ENCODE measurements at places on chromosomes 6 and 20.
A peak's percentile ranks its signal among the peaks of the same experiment; 100 is the strongest.

DNA sequence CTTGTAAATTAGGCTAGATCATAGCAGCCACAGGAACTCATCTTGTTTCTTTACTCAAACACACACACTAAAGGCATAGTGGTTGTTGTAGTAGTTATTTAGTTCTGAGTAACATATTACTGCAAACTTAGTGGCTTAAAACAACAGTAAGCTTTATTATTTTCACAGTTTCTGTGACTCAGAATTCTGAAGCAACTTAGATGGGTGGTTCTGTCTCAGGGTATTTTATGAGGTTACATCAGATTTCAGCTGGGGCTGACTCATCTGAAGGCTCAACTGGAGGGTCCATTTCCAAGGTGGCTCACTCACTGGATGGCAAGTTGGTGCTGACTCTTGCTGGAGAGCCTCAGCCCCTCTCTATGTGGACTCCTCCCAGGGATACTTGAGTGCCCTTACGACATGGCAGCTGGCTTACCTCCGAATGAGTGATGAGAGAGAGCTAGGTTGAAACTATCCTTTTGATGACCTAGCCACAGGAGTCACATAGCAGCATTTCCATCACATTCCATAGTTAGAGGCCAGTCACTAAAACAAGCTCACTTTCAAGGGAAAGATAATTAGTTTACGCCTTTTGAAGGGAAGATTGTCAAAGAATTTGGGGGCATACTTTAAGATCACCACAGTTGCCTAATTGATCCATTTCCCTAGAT, 136.5 kb upstream of the PRND start:
- peak; percentile 61 for DNase-seq

DNA sequence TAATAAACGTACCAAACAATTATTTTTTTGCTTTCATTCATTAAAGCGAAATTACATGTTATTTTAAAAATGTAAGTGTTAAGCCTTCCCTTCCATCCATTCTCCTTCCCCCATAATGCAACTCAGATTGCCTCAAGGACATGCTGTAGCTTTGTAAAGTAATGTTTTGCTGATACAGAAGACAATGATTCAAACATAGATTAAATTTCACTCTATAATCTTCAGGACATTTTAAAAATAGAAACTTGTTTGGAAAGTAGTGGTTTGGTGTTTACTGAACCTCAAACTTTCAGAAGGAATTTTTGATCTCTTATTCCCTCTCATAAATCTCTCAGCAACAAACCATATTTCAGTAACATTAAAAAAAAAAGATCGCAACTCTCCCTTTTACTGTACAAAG, 350.9 kb upstream of the HSF2 start:
- no peak for DNase-seq

GRCh38 chr6:10587656-10588406, 66.7 kb downstream of the GCNT2 start:
- no peak for DNase-seq

DNA sequence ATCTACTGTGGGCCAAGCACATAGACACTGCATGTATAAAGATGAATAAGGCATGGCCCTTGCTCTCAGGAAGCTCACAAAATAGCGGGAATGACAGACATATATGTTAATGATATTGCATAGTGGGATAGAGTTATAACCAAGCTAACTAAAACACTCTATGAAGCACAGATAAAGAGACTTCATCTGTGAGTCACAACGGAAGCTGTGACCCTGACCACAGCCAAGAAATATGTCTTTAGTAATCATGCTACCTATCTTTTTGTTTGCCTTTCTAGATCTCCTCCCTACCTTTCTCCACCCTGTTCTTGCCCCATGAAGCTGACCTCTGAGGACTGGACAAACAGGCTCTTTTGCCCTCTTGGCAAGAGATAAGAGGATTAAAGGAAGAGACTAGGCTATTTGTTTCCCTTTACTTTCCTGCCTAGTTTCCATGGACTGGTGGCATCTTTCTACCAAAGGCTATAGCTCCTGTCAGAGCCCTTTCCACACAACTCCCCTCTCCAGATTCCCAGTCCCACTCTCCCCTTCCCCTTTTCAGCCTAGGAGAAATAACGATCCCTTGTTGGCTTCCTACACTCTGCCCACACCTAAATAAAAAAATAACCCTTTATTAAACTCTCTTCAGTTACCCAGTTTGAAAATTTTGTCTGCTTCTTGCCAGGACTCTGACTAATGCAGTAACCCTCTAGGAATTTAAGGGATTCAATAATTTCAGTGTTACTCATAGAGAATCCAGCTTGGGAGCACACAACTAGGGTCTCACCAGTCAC, 504.9 kb upstream of the MARCKS start:
- peak; percentile 54 for DNase-seq

DNA sequence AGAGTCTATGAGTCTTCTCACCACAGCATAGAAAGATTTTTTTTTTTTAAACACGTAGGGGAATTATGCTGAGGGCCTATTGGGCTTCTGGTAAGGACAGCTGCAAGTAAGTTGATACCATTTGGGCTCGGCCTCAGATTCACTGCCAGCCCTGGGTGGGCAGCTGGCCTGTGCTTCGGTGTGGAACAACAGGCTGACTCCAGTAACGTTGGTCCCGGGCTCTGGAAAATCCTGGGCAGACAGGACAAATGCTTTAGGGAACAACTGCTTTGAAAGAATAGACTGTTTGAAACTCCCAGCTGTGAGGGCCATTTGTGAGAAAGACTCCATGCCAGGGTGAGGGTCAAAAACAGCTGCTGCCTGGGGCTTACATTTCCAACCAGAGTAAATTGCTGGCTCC, 366.5 kb downstream of the QKI start:
- DNase-seq, result no peak

DNA sequence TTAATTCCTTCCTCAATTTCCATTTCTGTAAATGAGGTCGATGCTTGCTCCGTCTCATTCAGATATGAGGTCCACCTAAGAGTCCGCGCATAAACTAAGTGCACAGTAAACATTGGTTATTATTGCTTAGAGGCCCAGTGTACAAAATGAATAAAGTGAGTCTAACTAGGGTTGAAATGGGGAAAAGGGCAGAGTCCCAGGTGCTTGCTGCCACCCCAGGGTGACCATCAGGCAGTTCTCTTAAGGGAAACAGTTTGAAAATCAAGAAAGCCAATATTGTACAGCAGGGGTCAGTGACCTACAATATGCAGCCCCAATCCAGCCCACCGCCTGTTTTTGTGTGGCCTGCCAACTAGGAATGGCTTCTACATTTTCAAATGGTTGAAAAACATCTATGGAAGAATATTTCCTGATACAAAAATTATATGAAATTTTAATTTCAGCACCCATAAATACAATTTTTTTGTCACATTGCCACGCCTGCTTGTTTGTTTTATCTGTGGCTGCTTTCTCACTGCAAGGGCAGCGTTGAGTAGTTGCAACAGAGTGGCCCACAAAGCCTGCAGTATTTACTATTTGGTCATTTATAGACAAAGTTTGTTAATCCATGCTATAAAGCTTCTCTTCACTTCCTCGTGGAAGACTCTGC, 43.3 kb downstream of the SLC13A3 start:
- no peak for DNase-seq

DNA sequence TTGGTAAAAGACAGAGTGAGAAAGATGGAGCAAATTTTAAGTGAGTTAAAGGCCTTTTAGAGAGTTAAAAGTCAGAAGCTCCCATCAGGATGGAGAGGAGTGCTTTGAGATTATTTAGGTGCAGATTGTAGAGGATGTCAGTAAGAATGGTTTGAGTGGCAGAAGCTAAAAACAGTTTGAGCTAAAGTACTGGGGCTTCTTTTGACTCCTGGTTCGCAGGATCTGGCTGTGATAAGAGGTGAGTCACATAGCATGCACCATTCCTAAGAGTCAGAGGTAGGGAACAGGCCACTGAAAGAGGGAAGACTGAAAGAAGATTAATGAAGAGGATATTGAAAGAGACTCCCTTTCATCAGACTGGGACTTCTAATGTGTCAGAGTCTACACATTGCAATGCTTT, 1047.9 kb upstream of the MAP3K7 start:
- DNase-seq, result no peak

DNA sequence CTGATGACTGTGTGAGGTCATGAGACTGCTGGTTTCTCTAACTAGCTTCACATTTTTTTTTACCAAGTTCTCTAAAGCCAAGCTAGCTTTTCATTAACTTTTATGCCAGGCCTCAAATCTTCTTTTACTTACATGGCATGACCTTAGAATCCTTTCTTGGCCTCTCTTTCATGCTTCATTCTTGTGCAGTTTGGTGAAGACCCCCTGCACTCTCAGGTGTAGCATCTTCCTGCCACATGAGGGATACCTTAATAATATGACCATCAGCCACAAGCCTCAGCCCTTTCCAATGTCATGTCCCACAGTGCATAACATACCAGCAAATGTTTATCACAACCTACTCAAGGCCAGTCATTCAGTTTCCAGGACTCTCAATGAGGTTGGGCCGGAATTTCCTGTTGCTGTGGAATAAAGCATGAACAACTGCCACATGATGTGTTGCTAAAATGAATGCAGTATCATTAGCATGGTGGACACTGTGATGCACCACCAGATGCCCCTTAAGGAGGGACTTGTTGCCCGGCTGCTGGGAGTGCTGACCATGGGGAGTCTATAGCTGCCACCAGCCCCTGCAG, 72.2 kb downstream of the RIN2 start:
- no peak for DNase-seq

DNA sequence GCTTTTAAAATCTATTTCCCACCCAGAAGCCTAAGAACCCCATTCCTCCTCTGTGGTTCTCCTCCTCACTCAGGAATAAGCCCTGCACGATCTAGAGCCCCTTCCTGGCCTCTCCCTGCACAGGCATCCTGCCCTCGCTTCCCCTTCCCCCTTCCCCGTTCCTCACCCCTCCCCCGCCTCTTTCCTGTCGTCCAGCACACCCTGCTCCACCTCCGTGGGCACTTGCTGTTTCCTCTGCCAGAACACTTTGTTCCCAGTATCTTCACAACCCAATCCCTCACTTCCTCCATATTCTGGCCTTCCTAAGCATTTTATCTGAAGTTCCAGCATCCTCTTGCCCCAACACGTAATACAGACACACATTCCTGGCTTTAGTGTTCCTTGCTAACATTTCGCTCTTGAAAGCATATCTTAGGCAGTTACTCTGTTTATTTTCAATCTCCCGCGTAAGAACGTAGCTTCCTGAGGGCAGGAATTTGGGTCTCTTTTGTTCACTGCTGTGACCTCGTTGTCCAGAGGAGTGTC, 20.2 kb upstream of the SLC22A2 start:
- no peak for DNase-seq

GRCh38 chr6:159422041-159422984, 253.1 kb downstream of the FNDC1 start:
- no peak for DNase-seq

DNA sequence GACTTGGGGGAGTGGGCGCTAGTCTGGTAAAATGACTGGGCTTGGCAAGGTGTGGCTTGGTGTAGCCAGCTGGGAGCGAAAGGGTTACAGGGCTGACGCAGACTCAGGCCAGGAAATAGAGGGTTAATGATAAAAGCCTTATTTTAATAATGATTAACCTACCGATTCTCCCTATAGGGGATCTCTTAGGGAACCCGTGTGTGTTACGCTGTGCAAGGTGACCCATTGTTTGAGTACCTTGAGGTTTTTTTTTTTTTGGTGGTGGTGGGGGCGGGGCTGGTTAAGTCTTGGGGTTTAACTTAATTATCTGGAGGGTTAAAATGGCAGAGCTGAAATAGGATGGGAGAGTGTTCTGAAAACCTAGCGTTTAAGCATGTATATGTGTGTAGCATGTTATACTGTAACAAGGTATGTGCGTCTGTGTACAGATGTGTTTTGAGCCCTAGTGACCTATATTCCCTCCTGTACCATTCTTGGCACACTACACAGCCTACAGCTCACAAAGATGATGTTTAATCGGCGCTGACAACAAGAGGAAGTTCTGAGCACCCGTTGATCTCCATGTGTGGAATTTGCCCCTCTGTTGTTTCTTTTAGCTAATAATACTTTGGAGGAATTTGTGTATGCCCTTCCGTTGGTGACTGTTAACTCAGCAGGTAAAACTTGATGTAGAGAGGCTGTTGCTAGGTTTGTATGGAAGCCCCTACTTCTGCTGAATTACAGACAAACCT, 1.3 kb downstream of the CARMIL1 start:
- no peak for DNase-seq

DNA sequence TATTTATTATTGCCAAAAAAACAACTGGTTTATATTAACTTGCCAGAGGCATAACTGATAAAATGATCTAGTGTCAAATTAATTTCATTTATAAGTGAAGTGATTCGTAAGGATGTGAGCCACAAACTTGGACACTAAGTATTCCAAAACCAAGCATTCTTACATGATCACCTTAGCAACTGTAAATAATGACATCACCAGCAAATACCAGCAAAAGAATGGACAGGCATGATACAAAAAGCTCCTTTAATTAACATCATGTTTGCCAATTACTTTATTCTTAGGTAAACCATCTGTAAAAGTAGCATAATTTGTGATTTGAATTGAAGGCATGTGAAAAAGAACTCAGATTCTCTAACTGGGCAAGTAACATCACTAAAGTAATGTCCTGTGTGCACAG, 17.2 kb upstream of the FNDC1 start:
- DNase-seq, result no peak

DNA sequence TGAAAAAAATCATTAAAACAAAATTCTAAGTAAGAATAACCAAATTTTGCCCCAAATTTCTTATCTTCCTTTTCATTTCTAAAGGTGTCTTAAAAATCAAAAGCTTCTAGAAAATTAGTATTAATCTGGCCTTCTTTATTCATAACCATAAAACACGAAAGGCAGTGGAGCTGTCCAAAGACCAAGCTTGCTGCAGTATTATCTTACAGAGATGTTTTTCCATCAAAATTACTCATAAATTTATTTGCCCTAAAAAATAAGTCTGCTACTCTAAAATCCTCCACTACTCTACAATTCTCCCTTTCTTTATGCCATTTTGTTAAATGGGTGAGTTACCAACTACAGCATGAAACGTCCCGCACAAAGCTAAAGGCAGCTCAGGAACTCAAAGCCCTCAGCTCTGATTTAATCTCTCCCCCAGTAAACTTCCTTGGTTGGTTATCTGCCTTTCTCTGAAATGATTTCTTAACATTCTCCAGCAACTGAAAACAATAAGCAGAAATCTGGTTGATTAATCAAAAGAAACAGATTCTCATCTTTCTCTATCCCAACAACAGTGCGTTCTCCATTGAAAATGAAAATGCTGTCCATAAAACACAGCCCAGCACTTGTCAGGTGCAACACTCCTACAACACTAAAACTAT, 2.1 kb downstream of the USP49 start:
- DNase-seq, result no peak

GRCh38 chr20:4065391-4065844, 50.1 kb upstream of the RNF24 start:
- DNase-seq, result no peak

All from GM04503 (cell line).